Suppressor macrophage (primary cell): ENCODE measurements at places on chromosomes 16 and 17.

DNA sequence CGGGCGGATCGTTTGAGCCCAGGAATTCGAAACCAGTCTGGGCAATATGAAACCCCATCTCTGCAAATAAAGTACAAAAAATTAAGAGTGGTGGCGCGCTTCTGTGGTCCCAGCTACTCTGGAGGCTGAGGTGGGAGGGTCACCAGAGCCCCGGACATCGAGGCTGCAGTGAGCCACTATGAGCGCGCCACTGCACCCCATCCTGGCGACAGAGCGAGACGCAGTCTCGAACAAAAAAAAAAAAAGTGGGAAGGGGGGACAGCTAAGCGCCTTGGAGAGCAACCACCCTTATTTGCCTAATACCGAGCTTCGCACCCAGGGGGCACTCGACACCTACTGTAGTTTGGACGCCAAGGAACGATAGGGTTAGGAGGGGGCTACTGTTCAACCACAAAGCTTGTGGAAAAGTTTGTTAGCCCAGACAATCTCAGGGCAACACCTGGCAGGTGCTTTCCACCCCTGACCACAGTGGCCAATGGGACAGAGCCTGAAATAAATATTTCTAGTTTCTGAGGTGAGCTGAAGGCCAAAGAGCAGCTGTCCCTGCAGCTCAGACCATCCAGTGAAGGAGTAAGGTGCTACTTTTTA is 847 bp upstream of the PSMC3IP start:
- DNase-seq: peak; percentile 84

- peak; percentile 75 for DNase-seq
Observed at GRCh38 chr16:12095275-12096156, 119.0 kb downstream of the SNX29 start.

GRCh38 chr17:80463784-80464400 is 12.5 kb downstream of the NPTX1 start:
- DNase-seq: no peak

DNA sequence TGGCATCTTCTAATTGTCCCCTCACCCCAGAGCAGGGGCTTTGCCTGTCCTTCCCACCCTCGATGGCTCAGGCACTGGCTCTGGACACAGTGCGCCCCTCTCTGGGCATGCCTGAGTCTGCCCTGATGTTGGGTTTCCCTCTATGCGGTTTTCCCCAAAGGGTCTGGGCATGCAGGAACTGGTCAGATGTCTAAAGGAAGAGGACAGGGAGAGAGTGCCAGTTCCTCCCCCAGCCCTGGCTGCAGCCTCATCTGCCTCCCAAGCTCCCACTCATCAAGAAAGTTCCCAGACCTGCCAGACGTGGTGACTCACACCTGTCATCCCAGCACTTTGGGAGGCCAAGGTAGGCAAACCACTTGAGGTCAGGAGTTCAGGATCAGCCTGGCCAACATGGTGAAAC is 41.3 kb upstream of the PABPN1L start:
- DNase-seq: no peak

GRCh38 chr17:29731589-29731929 is 108.8 kb upstream of the CORO6 start:
- DNase-seq: no peak

GRCh38 chr17:78121801-78122215 is 6.7 kb downstream of the TMC6 start:
- no peak for DNase-seq

DNA sequence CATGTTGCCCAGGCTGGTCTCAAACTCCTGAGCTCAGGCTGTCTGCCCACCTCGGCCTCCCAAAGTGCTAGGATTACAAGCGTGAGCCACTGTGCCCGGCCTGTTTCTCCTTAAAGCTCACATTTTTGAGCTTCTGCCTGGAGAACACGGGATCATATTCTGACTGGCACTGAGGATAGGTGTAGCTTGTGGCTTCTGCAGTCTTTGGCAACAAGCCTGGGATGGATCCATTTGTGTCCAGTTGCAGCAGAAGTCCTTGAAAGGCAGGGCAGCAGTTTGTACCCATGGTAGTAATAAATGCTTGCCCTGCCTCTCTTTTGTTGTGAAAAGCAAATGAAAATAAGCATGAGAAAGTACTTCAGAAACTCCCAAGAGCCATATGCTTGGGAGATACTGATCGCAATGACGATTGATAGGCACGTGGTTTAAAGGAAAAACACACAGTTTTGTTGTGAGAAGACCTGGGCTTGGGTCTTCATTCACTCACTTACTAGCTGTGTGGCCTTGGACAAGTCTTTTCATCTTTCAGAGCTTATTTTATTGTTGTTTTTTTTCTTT is 3.1 kb upstream of the CORO7 start:
- no peak for DNase-seq

- DNase-seq: no peak
Observed at GRCh38 chr17:43924558-43924957, 17.2 kb upstream of the MPP2 start.

GRCh38 chr17:78576389-78577112 is 645 bp downstream of the DNAH17 start:
- DNase-seq: no peak

DNA sequence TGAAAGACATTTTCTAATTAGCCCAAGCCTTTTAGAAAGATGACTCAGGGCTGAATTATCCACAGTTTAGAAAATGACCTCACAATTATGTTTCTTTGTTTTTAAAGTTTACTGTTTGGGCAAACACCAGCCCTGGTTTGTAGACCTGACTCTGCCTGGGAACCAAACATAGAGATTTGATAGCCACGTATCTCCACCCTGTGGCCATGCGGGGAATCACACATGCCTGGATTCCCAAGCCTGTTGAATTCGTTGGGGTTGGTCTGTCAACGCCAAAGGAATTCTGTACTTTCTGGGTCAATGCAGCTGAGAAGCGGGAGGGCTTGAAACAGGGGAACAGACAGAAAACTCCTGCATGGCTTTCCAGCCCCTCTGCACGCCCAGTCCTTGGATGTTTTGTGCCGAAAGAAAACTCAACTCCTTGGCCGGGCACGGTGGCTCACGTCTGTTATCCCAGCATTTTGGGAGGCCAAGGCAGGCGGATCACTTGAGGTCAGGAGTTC is 26.9 kb downstream of the CD300A start:
- peak; percentile 82 for DNase-seq

- no peak for DNase-seq
Observed at GRCh38 chr16:29767062-29767461, 11.0 kb upstream of the ZG16 start.

- peak; percentile 18 for DNase-seq
Observed at GRCh38 chr16:57186872-57187854, 1.0 kb downstream of the RSPRY1 start.

GRCh38 chr16:14322186-14322585 is 251.1 kb downstream of the MRTFB start:
- no peak for DNase-seq

- DNase-seq: no peak
Observed at GRCh38 chr16:12735805-12736204, 67.9 kb downstream of the CPPED1 start.

DNA sequence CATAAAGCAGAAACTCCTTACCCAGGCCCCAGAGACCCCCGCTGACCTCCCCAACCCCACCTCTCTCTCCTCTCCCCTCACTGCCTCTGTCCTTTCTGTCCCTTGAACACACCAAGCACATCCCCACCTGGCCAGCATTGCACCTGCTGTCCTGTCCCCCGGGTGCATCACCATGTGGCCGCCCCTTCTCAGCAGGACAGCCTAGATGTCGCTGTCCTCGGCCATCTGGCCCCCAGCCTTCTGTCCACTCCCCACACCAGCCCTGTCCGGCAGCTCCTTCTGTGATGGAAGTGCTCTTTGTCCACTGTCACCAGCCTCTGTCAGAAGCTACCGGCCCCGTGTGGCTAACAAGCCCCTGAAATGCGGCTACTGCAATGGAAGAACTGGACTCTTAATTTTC is 12.3 kb upstream of the MPRIP start:
- DNase-seq: no peak

DNA sequence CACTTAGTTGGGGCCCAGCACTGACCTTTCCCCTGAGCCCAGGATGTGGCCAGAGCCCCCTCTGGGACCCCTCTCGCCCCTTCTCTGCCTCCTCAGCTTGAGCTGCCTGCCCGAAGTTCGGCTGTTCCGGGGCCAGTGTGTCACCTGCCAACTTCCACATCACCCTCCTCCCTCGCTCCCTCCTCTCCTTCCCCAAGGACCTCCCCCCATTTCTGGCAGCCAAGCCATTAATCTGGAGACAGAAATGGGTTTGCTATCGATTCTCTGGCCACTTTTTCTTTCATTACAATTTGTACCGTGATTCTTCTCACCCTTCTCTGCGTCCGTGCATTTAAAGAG is 8.8 kb upstream of the ADAM11 start:
- DNase-seq: no peak

- peak; percentile 41 for DNase-seq
Observed at GRCh38 chr17:8781776-8782175, 17.4 kb downstream of the MFSD6L start.

- DNase-seq: no peak
Observed at GRCh38 chr16:89845417-89845816, 17.1 kb downstream of the SPIRE2 start.

- DNase-seq: peak; percentile 53
Observed at GRCh38 chr17:65181237-65182061, 44.3 kb downstream of the RGS9 start.

DNA sequence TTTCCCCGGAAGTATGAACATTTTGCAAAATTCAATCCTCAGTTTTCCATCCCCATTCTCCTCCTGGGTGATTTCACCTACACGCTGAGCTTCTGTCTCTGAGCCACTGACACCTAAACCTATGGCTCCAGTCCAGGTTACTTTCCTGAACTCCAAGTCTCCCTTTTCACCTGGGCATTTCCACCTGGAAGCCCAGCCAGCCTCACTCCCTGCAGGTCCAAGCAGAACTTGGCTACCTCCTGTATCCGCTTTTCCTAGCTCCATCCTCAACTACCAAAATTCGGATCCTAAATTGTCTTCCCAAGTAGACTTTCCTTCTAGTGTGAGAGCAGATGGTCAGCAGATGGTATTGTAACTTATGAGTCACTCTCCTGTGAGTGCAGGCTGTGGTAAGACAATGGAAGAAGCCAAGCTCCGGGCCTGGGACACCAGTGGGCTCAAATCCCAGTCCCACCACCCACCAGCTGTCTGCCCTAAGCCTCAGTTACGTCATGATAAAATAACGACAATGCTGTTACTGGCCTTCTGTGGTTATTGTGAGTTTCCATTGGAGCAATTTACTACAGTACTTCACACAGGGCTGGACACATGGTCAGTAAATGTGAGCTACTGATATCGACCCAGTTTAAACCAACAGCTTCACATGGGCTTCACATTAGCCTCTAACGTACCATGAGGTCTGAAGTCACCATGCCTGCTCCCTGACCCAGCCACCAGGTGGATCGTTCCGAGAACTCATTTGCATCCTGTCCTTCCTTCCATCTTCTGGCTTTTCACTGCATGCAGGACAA is 33.3 kb downstream of the PECAM1 start:
- peak; percentile 85 for DNase-seq

GRCh38 chr17:8469964-8470363 is 34.3 kb downstream of the NDEL1 start:
- no peak for DNase-seq

DNA sequence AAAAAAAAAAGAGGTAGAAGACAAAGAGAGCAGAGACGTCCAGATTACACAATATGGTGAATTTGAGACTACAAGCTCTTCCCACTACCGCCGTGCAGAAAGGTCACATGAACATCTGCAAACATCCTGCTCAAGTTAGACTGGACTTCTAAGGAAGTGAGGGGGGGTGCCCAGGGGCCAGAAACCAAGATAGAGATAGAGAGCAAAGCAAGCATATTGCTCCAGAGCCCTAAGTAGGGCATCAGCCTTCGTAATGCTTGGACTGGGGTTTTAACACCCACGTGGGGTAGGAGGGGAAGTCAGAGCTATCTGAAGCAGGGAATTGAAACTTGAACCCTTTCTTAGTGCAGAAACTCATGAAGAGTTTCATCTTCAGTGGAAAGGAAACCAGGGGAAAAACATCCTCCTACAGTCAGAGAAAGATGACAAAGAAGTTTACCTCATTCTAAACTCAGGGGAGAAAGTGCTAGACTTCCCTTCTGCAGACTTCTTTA is 8.7 kb downstream of the CLEC19A start:
- peak; percentile 94 for DNase-seq

GRCh38 chr17:13387236-13387635 is 214.5 kb downstream of the HS3ST3A1 start:
- no peak for DNase-seq

DNA sequence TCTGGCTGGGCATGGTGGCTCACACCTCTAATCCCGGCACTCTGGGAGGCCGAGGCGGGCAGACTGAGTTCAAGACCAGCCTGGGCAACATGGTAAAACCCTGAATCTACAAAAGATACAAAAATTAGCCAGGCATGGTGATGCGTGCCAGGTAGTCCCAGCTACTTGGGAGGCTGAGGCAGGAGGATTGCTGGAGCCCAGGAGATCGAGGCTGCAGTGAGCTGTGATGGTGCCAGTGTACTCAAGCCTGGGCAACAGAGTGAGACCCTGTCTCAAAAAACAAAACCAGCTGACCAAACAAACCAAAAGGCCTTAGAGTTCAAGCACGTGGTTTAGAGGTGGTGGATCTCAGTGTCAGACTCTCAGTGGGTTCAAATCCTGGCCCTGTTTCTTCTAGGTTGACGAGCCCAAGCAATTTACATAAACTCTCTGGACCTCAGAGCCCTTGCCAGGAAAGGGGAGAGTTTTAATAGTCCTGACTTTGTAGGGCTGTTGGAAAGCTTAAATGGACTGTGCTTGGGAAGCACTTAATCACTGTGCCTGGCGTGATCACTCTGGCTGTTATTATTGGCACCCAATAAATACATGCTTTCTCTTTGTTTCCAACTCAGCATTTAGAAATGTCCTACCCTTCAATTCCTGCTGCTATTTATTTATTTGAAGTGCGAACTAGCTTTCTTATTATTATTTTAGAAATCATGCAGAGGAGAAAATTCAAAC is 44.7 kb downstream of the ABCC1 start:
- DNase-seq: no peak

- DNase-seq: no peak
Observed at GRCh38 chr16:69711115-69711740, 15.1 kb downstream of the NQO1 start.

GRCh38 chr17:44751806-44752205 is 7.0 kb upstream of the ADAM11 start:
- DNase-seq: no peak

- no peak for DNase-seq
Observed at GRCh38 chr17:5437721-5438317, 1.1 kb downstream of the C1QBP start.

GRCh38 chr17:17401271-17401781 is 75.5 kb upstream of the MED9 start:
- DNase-seq: peak; percentile 37

GRCh38 chr16:9976601-9977000 is 205.6 kb downstream of the GRIN2A start:
- DNase-seq: no peak

GRCh38 chr17:45430006-45430737 is 2.5 kb downstream of the ARHGAP27 start:
- no peak for DNase-seq

GRCh38 chr16:24753437-24753836 is 24.0 kb downstream of the TNRC6A start:
- DNase-seq: no peak
